ENCODE measurements at places on chromosomes 5 and 9.

DNA sequence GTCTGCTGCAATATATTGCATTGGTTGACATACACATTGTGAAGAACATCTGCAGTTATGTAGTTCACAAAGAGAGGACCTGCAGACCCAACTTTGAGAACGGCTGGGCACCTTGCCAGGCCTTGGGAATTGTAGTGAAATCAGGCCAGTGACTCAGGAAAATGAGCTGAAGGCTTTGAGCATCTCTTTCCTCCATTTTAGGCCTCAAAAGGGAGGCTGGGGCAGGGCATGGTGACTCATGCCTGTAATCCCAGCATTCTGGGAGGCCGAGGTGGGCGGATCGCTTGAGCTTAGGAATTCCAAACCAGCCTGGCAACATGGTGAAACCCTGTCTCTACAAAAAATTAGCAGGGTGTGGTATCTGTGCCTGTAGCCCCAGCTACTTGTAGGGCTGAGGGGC is 1.4 kb upstream of the IPPK start:
- DNase-seq, result peak; percentile 93

DNA sequence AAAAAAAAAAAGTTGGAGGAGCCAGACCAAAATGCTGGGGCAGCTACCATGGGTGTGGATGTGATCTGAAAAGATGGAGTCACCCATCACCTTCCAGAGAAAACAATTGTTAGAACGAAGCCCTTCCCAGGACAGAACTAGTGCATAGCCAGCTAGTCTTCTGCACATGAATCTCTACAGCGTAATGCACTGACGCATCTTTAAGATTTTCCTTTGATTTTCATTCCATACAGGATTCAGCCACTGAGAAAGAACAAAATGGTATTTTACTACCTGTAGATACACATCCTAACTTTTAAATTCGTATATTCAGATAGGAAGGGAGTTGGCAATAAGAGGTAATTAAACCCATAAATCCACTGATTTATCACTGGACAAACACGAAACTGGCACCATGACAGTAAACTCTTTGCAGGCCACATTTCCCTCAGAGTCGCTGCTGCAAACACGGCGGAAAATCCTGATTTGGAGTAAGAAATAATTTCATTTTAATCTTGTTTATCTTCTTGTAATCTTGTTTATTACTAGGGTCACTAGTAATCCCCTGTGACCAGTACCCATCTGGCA is 206.6 kb downstream of the SPOCK1 start:
- DNase-seq, result no peak

- DNase-seq, result peak; percentile 75
Measured at GRCh38 chr9:92561374-92562330, 25.9 kb upstream of the ECM2 start.

GRCh38 chr9:68669218-68669617 is 35.8 kb upstream of the PIP5K1B start:
- DNase-seq, result no peak

DNA sequence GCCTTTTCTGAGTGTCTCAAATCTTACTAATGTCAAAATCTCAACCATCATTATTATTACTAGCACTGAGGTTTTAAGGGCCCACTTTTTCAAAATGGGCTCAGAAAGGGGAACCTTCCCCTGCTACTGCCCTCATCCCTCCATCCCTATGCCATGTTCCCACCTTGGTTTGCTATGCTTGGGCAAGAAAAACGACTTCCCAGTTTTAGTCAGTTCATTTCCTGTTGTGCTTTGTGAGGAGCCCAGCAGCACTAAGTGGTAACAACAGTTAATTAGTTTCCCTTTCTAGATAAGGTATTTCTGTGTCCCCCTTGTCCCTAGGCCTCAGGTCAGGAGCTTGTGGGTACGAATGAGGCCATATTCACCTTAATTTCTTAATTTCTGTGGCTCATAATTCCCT is 595.2 kb downstream of the RAB3C start:
- no peak for DNase-seq

- DNase-seq, result no peak
Measured at GRCh38 chr5:57493034-57493433, 10.4 kb upstream of the ACTBL2 start.

- DNase-seq, result no peak
Measured at GRCh38 chr9:108166519-108166918, 677.0 kb upstream of the KLF4 start.

GRCh38 chr5:168529374-168530234 is 499 bp downstream of the FBLL1 start:
- DNase-seq, result peak; percentile 8

GRCh38 chr9:14529054-14529453 is 164.2 kb downstream of the ZDHHC21 start:
- DNase-seq, result no peak

GRCh38 chr9:114524247-114524681 is 19.0 kb upstream of the WHRN start:
- peak; percentile 65 for DNase-seq

GRCh38 chr9:75844321-75844720 is 46.2 kb upstream of the PCSK5 start:
- no peak for DNase-seq

DNA sequence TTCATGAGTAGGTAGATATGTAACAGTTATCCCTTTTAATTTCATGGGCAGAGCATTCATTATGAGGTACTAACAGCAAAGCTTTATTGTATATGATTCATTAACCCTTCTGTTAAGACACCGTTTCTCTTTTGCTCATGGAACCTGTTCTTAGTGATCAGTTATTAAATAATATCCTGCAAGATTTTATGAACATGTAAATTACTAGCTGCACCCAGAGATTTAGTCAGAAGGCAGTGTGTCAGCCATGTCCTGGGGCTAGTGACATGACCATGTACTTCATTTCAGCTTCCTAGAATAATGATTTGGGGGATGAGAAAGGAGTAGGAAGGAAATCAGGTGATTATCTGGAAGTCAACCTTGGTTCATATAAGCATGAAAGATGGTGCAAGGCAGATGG is 7.0 kb downstream of the MAST4 start:
- DNase-seq, result no peak

DNA sequence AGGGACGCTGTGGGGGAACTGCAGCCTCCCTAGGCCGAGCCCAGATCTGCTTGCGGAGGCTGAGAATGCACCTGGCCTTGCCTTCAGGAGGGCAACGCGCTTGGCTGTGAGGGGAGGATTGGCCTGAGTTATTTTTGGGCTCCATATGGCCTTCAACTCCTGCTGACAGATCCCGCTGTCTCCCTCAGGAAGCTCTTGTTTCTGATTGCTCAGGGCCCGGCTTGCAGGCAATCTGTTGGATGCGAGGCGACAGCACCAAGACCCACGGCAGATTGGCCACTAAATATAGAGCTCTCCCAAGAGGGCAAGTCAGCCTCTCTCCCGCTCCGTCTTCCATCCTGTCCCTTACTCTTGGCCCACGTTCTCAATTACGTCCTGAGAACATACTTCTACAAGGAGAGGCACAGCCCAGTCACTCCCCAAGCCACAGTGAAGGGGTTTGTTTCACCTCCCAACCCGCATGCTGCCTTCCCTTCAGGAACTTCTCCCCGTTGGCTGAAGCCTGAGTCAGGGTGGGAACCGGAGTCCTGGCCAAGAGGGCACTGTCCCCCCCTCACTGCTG is 53.6 kb downstream of the RASGEF1C start:
- DNase-seq, result no peak

- DNase-seq, result no peak
Measured at GRCh38 chr9:126699401-126699881, 85.7 kb downstream of the LMX1B start.

GRCh38 chr9:136886610-136887597 is 588 bp downstream of the TRAF2 start:
- no peak for DNase-seq

GRCh38 chr5:135339623-135340022 is 59.4 kb downstream of the MACROH2A1 start:
- DNase-seq, result no peak

DNA sequence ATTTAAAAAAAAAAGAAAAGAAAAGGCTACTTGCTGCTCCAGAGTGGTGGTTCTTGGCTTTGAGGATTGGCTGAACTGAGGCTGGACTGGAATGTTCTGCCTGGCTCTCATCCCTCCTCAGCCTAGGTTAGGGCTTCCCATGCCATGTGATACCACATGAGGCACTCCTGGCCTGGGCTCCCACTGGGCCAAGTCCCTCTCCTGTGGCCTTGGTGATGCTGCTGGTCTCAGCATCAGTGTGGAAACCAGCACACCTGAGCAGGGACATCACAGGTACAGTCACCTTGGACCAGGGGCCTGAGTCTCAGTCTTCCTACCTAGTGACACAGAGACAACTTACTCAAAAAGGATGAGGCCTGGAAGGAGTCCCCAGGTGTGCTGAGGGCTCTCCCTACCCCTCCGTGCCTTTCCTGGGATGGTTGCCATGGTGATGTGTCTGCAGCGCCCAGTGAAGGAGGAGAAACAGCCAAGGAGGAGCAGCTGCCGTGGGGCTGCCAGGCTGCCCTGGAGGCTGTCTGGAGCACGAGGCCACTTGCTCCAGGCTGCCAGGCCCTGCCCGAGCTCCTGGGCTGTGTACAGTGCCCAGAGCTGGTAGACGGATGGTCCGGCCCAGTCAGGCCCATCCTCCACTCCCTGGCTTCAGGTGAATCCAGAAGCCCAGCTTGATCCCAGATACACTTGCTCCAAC is 71.0 kb downstream of the WNK2 start:
- DNase-seq, result no peak

DNA sequence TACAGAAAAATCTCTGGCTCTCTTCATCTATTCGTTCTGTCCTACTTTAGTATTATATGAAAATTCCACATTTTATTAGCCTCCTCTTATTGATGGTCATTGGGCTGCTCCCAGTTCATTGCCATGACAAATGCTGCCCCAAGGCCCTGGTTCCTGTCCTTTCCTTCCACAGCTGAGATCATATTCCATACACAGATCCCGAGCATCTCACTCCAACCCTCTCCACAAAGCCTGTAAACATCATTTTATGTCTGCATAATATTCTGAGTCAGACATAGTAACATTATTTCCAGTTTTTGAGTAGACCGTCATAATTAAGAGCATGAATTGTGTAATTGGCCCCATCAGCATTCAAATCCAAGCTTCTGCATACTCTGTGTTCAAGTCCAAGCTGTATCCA is 86.3 kb downstream of the MVB12B start:
- DNase-seq, result no peak

DNA sequence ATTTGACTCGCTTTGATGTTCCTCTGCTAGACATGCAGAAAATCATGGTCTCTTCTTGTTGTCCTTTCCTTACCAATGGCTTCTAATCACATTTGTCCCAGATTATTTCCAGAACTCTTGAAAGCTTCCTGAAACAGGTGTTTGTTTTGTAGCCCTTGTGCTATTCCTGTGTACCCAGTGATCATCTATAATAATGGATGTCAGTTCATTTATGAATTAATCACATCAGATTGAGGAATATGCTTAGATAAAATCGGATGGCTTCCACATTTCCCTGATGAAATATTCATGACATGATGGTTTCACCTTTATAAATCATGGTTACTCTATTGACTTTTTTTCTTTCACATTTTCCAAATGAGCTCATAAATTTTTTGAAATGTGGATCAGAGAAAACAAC is 359.0 kb upstream of the DMAC1 start:
- DNase-seq, result no peak

GRCh38 chr9:108245331-108245730 is 610.5 kb downstream of the ACTL7B start:
- no peak for DNase-seq

DNA sequence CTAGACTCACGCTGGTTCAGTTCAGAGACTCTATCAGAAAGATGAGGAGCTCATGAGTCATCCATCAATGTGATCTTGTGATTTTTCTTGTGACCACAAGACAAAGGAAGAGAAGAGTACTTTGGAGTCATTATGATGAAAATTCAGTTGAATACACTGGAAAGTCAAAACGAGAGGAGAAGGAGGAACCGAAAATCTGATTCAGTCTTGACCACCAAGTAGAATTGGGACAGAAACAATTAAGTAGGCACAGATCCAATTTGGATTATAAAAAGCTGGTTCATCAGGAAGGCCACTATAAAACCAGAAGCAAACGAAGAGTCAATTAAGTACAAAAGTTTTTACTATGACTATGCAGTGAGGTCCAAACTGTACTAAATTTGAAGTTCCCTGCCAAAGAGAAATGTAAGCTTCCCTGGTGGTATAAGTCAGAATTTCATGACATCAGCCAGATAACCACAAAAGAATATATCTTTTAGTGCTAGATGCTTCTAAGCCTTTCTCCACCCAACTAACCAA is 90.9 kb downstream of the THBS4 start:
- peak; percentile 66 for DNase-seq

GRCh38 chr9:107949061-107949460 is 459.5 kb upstream of the KLF4 start:
- no peak for DNase-seq

DNA sequence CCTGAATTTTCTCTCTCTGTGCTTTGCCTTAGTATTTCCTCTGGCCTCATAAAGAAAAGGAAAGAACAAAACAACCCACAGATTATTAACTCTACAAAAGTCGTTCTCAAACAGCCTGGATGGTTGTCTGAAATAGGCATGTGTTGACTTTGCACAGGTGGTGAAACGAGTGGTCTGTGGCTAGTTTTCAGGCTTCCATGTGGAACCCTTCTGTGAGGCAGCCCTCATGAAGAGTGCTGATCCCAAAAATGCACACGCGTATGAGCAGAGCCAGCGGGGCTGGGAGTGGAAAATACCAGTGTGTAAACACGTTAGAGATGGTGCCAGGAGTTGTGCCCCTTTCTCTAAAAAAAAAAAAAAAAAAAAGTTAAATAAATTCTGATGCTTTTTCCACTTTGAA is 4.9 kb upstream of the PSAT1 start:
- DNase-seq, result no peak

DNA sequence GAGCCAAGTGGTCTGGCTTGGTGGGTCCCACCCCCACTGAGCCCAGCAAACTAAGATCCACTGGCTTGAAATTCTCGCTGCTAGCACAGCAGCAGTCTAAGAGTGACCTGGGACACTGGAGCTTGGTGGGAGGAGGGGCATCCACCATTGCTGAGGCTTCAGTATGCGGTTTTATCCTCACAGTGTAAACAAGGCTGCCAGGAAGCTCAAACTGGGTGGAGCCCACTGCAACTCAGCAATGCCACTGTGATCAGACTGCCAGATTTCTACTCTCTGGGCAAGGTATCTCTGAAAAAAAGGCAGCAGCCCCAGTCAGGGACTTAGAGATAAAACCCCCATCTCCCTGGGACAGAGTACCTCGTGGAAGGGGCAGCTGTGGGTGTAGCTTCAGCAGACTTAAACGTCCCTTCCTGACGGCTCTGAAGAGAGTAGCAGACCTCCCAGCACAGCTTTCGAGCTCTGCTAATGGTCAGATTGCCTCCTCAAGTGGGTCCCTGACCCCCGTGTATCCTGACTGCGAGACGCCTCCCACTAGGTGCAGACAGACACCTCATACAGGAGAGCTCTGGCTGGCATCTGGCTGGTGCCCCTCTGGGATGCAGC is 18.2 kb upstream of the STK32A start:
- peak; percentile 2 for DNase-seq

GRCh38 chr9:124353811-124354274 is 61.4 kb downstream of the PSMB7 start:
- DNase-seq, result no peak

GRCh38 chr9:23438299-23438907 is 387.6 kb downstream of the ELAVL2 start:
- DNase-seq, result no peak
